Stimulated activated CD4-positive, alpha-beta T cell treated with anti-CD3 and anti-CD28 coated beads, Interleukin-2, amount 100 ng/mL, for 48 hours (primary cell): ENCODE measurements at places on chromosomes 3 and 15.

DNA sequence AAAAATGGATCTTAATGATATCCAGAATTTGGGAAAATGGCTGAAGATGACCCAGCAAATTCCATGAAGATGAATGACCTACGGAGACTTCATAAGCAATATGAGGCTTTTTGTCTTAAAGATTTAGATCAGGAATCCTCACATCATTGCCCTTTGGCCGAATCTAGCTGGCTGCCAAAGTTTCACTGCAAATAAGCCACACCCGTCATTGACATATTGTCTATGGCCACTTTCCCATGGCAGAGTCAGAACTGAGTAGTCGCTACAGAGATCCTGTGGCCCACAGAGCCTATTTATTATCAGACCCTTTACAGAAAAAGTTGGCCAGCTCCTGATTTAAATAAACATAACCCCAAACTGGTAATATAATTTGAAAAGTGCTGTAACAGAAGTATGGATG, 307.4 kb upstream of the RARB start:
- DNase-seq = no peak

GRCh38 chr3:54970895-54971294, 43.0 kb upstream of the LRTM1 start:
- no peak for DNase-seq

GRCh38 chr15:66128116-66128680, 125.4 kb downstream of the MEGF11 start:
- no peak for DNase-seq

DNA sequence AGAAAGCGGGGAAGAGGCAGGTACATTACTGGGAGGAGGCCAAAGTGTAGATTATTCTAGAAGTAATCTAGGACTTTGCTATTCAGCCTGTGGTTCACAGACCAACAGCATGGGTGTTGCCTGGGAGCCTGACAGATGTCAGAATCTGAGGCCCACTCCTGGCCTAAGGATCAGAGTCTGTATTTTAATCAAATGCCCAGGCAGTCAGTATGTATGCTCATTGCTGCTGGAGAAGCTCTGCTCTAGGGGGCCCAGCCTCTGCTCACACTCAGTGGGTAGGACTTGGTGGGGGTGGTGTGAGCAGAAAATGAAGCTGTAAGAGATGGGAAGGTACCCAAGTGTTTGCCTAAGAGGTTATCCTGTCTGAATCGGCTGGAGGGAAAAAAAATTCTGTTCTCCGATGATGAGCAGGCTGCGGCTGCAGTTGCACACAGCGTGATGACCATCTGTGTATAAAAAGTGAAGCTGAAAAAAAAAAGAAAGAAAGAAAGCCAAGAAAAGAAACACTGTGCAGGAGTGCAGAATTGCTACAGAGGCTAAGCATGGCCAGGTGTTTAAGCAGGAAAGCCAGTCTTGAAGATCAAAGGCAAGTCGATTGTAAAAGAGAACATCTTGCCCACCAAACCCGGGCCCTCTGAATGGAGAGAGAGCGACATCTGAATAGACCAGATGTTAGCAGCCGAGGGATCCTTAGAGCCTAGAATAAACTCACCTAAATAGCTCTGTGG, 65.2 kb downstream of the EIF4E3 start:
- no peak for DNase-seq

DNA sequence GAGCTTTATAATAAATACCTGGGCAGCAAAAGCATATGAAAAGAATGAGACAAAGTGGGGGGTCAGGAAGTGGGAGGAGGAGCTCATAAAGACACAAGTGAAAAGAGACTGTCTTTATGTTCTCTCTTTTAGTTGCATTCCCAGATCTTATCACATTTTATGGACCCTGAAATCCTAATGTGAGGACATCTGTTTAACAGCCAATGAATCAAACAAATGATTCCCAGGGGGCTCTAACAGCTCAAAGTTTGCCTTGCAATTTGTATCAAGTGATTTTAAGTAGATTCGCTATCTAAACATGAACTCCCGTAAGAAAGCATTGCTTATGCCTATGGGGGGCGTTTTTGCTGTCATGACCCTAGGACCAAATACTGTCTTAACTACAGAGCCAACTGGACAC, 332.3 kb upstream of the CNTN4 start:
- no peak for DNase-seq

GRCh38 chr3:122621112-122621511, 43.7 kb downstream of the PARP15 start:
- DNase-seq = no peak

DNA sequence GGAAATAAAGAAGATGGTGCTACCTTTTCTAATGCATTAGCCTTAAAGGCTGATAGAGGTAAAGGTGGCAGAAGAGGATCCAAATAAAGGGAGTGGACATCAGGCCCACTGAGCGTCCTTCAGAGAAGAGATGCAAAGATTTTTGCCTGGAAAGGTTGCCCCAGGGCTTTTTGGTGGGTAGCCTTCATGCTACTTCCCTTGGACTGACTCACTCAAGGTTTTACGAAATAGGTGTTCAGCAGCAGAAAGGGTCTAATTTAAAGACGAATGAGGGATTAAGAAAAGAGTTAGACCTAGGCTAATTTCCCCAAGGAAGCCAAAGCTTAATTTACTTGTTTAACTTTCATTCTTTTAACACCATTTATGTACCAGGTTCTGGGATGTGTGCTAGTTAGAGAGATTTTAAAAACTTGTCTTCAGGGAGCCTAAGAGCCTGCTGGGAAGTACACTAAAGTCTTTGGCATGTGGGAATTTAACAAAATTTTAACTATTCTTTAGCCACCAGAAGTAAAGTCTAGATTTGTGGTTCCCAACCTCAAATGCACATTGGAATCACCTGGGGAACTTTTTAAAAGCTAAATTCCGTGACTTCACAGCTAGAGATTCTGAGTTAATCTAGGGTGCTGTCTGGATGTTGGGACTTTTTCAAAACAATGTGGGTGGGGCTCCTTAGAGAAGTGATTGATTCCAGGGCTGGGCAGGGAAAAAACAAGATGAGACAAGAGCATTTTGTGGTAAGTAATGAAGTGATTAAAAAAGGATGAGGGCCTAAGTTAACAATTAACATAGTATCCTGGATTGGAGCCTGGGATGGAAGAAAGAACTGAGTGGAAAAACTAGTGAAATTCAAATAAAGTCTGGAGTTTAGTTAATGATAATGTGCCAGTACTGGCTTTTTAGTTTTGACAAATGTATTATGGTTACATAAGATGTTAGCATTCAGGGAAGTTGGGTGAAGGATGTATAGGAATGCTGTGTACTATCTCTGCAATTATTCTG, 3.4 kb downstream of the IL20RB start:
- DNase-seq = no peak

DNA sequence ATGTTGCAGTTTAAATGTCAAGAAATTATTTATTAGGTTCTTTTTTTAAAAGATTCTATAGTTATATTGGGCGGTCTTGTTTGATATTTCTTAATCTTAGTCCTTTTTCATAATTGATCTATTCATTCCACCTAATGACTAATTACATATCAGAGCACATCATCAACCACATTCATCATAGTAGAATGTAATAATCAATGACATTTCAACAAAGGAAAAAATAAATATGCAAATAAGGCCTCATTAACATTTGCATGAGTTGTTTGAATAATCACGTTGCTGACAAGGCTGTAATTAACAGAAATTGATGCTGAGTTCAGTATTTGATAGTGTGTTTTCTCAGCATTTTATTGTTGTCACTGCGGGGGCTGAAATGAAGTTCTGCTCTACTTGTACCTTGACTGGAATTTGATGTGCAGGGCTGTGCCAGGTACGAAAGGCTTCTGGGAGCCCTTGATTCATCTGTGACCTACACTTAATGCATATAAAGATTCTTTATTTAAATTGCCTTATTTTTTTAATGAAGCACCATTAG, 215.7 kb downstream of the TCF12 start:
- DNase-seq = no peak

- DNase-seq = no peak
These were observed 4.2 kb downstream of the IL17RD start for GRCh38 chr3:57160765-57161538.

- no peak for DNase-seq
These were observed 109.0 kb upstream of the NEDD4 start for GRCh38 chr15:56102441-56102840.

GRCh38 chr15:75349851-75350588, 3.2 kb downstream of the NEIL1 start:
- DNase-seq = peak; percentile 58

- no peak for DNase-seq
These were observed 42.7 kb downstream of the ESYT3 start for GRCh38 chr3:138477120-138477519.

DNA sequence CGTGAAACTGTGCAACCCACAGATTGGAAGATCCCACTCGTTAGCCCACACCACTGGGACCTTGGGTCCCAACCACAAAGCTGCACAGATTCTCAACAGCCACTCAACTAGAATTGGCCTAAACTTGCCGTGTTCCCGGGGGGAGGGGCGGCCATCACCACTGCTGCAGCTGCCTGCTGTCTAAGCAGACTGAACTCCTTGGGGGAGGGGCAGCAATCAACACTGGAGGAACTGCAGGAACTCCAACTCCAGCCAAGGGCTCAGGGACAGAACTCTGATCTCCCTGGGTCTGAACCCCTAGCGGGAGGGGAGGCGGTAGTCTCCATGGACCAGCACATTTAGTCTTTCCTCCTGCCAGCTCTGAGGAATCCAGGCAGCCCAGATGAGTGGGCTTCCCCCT, 205.9 kb downstream of the RSL24D1 start:
- no peak for DNase-seq

GRCh38 chr3:6287088-6287875, 573.6 kb upstream of the GRM7 start:
- no peak for DNase-seq

- no peak for DNase-seq
These were observed 68.7 kb downstream of the LRTM1 start for GRCh38 chr3:54859184-54859583.

DNA sequence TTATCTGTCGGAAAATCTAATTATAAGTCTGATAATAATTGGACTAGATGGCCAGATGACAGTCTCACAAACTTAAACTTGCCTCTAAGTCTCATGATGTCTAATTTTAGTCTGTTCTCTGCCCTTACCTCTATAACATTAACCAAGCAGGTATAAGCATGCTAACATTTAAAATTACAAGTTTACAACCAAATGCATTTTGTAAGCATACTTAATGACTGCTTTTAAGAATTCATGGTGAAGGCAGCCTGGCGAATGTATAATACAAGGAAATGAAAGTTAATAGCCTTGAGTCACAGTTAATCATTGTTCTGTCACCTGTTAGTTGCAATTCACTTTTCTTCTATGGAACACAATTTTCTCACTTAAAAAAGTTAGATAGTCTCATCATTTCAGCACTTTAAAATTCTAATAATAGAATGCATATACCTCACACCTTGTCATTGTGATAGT, 16.5 kb downstream of the BCHE start:
- no peak for DNase-seq

DNA sequence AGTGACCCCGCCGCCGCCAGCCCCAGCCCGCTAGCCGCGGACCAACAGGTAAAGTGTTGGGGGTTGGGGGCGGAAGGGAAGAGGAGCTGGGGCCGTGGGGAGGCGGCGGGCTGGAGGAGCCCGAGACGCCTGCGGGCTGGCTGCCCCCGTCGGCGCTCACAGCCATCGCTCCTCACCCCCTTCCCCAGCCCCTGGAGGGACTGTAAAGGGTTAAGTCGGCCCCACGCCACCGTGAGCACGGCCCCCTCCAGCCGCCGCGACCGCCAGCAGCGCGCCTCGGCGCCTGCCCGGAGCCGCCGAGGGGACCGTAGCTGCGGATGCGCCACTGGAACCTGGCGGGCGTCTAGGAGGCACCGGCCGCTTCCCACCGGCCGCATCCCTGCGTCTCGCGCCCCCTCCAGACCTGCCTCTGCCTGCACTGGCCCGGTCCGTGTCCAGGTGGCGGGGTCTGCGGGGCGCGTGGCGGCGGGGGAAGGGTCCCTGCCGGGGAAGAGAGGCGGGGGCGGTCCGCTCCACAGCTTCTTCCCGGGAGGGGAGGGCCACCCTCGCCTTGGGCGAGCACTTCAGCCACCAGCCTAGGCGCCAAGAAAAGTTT, 522 bp downstream of the MED12L start:
- no peak for DNase-seq

- no peak for DNase-seq
These were observed 1.2 kb downstream of the SS18L2 start for GRCh38 chr3:42591811-42592210.

- no peak for DNase-seq
These were observed 54.5 kb upstream of the LRIG1 start for GRCh38 chr3:66555214-66555844.

DNA sequence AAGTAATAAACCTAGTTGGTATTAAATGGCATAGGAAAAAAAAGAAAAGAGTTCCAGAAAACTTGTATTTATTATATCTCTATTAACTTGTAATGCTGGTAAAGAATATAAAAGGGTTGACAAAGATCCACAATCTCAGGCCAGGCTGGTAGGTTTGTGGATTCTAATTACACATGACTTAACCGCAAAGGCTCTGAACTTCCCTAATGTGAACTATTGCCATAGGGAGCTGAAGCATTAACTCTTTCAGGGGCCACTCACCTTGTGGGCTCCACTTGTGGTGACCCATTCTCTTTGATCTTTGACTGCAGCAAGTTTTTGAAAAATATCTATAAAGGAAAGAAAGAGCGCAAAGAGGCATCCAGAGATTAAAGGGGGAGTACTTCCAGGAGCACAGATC, 58.5 kb downstream of the NEK10 start:
- no peak for DNase-seq

DNA sequence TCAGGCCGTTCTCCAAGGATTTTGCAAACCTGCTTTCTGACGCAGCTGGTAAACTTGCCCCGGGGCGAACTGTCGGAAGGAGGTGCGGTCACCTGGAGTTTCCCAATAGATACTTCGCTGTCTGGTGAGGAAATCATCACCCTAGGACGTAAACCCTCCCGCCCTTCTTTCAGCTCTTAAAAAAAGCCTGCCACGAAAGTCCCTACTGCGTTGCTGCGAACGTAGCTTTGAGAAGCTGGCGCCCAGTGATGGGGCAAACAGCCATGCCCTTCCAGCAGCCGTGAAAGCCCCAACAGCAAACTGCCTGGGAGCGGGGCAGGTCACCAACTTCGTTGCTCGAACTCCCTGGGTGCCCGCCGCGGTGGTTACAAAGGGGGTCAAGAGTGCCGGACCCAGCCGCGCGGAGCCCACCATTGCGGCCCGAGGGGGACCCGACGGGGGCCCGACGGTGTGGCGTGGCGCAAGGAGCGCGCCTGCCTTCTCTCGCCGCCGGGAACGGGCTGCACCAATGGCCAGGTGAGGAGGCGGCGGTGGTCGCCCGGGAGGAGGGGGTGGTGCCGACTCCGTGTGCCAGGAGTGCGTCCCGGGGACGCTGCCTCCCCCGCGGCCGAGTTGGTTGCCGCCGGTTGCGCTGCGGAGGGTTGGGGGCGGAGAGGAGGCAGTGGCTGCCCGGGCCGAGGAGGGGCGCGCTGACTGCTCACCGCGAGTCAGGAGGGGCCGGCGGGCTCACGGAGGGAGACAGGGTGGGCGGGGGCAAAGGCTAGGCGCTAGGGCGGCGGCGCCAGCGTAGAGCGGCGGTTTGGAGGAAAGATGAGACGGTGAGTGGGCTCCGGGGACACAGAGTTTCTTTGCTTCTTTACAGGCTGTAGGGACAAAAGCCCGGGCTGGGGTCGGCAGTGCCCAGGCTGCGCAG, at the start of gene PHLDB2:
Gene PHLDB2 (plus strand): TSS at position 205 of the 913 bp plus-strand sequence. CDS start 24,813 bp downstream, outside the sequence.
- DNase-seq = peak; percentile 34
